IPS DF 6.9 (cell line): ENCODE measurements at places on chromosomes 11 and 22.

- DNase-seq = no peak
- H3K27me3 ChIP-seq = peaks cover 3% of the 10 kb centered on the region
- no peaks in the 10 kb centered on the region for H3K36me3 ChIP-seq
- no peak overlapping the region for H3K27ac ChIP-seq
These were observed 72.9 kb upstream of the WNT7B start for GRCh38 chr22:46049726-46050450.

DNA sequence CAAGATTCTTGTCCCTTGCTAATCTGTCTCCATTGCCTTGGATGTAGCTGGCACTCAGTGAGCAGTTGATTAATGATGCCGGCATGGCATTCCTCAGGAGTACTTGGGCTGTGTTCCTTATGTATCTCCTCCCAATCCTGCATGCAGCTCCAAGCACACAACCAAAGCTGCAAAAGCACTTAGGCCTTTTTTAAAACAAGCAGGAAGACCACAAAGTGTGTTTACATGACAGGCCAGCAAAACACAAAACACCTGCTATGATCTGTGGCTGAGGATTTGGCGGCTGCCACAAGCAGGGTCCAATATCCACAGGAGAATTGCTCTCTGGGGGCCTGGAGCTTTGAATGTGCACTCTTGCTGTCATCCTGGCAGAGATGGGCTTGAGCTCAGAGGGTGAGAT, 8.9 kb downstream of the ABTB2 start:
- DNase-seq = no peak
- no peak overlapping the region for H3K27ac ChIP-seq
- H3K4me1 ChIP-seq = no peaks in the 10 kb centered on the region
- H3K27me3 ChIP-seq = no peaks in the 10 kb centered on the region
- H3K4me3 ChIP-seq = no peak overlapping the region

GRCh38 chr22:50305923-50306566, 1.4 kb downstream of the PLXNB2 start:
- DNase-seq = no peak
- H3K4me3 ChIP-seq = 0 out of 2 replicates have a peak overlapping the region, but pooled peaks have one; percentile 4
- no peak overlapping the region for H3K27ac ChIP-seq
- peaks cover 9% of the 10 kb centered on the region for H3K4me1 ChIP-seq
- H3K36me3 ChIP-seq = no peaks in the 10 kb centered on the region; the same call in 1 of the 2 replicates

GRCh38 chr11:92192141-92192540, 32.5 kb upstream of the FAT3 start:
- H3K27ac ChIP-seq = no peak overlapping the region
- H3K27me3 ChIP-seq = no peaks in the 10 kb centered on the region
- H3K4me3 ChIP-seq = no peak overlapping the region
- DNase-seq = no peak
